T-helper 17 cell (primary cell): ENCODE measurements at places on chromosomes 13 and 19.
A peak's percentile ranks its signal among the peaks of the same experiment; 100 is the strongest.

DNA sequence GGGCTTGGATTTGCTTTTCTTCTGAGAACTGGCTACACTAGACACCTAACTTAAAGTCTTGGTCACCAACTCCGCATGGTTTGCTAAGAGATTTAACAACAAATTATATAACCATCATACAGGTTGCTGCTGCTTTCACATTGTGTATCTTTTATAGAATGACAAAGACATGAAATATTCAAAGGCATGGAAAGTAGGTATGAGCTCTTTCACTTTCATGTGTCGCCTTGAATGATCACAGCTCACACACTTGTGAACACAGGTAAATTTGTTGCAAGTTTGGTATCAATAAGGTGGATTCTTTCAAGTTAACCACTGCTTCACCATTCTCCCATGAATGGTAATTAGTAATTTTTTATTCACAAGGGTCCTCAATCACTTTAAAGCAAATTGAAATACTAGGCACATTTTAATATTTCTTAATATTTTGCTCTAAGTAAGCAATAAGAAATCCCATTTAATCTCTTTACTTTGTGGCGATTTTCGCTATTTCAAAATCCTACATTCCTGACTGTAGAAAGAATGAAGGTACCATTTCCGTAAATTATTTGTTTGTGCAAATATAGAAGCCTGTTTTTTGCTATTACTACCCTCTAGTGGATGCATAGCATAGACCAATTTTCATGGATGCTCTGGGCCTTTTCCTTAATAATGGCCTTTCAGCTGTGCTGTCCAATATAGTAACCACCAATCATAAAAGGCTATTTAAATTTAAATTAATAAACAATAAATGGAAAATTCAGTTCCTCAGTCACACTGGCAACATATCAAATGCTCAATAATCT is 45.5 kb upstream of the FREM2 start:
- no peak for DNase-seq

DNA sequence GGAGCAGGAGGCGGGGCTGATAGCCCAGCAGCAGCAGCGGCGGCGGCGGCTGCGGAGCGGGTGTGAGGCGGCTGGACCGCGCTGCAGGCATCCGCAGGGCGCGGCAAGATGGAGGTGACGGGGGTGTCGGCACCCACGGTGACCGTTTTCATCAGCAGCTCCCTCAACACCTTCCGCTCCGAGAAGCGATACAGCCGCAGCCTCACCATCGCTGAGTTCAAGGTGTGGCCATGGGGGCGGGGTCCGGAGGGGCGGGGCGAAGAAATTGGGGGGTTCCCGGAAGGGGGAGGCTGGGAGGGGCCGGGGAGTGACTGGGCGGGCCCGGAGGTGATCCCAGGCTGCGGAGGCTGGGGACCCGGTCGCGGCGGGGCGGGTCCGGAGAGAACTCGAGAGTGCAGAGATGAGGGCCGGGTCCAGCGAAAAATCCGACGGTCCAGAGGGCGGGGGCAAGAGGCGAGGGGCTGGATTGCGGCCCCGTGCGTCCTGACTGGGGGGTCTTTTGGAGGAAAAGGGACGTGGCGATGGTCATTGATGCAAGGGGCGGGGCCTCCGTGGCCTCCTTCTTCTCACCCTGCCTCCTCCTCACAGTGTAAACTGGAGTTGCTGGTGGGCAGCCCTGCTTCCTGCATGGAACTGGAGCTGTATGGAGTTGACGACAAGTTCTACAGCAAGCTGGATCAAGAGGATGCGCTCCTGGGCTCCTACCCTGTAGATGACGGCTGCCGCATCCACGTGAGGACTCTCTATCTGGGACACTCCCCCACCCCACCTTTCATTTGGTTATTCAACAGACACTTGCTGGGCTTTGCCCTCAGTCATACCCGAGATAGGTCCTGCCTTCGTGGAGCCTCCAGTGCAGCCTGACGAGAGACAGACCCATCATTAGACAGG is at the start of gene TBCB:
TSS of gene TBCB (plus strand) at position 16 of the 891 bp plus-strand sequence. CDS start at position 109, 93 bp downstream.
- DNase-seq = peak; percentile 9

GRCh38 chr19:3403489-3404323 is 37.3 kb downstream of the NFIC start:
- DNase-seq = no peak

DNA sequence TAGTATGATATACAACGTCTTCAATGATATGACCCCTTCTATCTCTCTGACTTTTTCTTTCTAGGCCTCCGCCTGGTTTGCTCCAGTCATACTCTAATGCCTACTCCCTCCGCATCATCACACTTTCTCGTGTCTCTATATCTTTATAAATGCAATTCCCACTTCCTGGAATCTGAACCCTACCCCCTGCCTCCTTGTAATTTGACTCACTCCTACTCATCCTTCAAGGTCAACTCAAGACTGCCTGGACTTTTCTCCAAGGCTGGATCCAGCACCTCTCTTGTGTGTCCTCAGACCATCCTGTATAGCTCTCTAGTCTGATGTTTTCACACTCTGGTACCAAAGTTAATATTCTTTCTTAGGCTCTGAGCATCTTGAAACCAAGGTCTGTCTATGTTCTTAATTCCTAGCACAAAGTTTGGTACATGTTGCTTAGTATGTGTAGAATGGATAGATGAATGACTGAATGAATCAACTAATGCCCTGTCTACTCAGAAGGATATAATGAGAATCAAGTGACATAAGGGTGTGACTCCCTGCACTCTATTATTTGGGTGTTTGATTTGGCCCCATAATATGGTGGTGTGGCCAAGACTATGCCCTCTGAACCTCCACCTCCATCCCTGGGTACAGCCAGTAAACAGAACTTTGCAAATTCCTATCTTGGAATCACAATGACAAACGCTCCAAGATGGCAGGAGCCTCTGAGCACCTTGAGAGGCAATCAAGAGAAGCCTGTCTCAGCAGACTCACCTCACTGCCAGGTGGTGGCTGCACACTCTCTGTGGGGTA is 74.3 kb upstream of the SERP2 start:
- no peak for DNase-seq

DNA sequence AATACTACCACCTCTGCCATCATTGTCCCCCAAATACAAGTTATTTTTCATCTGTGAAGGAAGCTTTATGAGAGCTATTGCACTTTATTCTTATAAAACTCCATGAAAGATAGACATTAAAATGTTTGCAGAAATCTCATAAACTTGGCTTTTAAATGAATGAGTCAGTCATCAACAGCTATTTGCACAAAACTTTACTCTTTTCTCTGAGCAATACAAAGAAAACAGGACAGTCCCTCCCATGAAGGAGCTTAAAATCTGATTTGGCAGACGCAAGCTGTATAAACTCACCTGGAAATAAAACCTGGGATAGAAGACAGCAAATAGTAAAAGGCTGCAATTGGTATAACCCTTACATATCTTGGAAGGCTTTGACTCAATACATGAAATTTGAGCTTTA is 16.6 kb upstream of the RCBTB1 start:
- no peak for DNase-seq

DNA sequence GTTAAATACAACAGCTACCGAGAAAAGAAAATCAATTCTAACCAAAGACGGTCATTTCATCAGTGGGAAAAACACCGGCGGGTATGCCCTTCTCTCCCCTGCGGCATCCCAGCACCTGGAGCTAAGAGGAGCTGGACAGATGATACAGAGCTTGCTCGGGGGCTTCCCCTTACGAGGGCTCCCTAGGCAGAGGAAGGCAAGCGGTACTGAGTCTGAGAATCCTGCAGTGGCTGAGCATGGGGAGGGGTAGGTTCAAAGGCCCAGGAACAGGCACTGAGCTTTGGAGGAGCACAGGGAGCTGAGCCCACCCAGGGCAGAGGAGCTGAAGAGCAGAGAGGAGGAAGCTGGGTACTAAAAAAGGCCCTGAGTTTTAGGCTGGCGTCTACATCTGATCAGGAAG is 12.7 kb downstream of the STK24 start:
- no peak for DNase-seq

DNA sequence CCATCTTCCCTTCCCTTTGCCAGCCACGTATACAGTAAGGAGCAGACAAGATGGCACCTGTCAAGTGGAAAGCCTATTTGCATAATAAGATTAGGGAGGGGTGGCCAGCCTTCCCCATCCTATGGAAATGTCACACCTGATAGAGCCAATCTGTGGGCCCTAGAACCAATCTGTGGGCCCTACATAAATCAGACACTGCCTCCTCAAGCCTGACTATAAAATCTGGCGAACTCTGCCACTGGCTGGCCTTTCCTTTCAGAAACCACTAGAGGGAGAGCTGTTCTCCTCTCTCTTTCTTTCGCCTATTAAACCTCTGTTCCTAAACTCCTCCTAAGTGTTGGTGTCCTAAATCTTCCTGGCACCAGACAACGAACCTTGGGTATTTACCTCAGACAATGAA is 231.5 kb upstream of the KLHL1 start:
- no peak for DNase-seq

DNA sequence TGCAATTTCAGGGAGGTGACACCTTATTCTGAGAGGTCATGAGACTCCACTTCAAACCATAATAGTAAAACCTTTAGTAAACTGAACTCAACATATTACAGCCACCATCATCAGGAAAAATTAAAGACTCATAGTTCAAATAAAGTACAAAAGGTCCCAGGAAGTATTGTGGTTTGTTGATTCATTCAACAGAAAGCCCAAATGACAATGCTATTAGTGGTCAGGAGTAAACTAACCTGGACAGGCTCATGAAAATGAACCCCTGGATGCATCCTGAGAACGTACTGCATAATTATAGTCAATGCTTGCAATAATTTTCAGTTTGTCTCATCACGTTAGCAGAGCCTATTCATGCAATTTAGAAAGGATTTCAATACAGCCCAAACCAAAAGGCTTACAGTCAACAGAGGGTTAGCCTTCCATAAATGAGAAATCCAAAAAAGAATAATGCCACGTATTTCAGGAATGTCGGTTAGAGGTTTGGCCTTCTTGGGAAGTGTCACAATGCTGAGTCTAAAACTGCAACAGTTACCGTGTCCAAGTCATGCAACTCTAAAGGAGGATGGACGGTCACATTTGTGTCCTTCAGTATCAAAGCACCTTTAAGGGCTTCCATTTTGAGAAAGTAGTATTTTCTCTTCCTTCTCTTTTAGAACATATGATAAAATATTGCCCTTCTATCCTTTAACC is 280.8 kb downstream of the ABCC4 start:
- no peak for DNase-seq

- DNase-seq = no peak
Observed at GRCh38 chr19:43781630-43782310, 997 bp upstream of the KCNN4 start.

GRCh38 chr19:12603714-12604113 is 6.9 kb downstream of the ZNF490 start:
- no peak for DNase-seq

DNA sequence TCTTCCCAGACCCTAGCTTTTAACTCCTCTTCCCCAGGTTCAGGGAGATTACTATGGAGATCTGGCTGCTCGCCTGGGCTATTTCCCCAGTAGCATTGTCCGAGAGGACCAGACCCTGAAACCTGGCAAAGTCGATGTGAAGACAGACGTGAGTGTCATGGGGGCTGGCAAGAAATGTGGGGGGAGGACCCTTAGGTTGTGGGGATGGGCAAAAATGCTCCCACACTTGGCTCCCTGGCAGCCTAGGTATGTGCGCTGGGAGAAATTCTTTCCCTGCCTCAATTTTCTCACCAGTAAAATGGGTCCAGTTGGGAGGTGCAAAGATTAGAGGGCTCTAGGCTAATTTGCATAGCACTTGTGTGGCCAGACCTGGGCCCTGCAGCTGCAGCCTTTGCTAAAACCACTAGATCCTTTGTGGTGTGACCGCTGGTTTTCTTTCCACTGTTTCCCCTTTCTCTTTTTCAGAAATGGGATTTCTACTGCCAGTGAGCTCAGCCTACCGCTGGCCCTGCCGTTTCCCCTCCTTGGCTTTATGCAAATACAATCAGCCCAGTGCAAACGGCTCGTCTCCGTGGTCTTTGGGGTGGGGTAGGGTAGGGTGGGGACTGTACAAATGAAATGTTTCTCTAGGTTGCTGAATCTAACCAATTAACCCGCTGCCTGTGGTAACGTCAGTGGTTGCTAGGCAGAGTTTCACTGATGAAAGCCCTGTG is 959 bp upstream of the RAB4B start:
- DNase-seq = peak; percentile 79

- peak; percentile 18 for DNase-seq
Observed at GRCh38 chr13:99087954-99088491, 110.2 kb upstream of the DOCK9 start.

DNA sequence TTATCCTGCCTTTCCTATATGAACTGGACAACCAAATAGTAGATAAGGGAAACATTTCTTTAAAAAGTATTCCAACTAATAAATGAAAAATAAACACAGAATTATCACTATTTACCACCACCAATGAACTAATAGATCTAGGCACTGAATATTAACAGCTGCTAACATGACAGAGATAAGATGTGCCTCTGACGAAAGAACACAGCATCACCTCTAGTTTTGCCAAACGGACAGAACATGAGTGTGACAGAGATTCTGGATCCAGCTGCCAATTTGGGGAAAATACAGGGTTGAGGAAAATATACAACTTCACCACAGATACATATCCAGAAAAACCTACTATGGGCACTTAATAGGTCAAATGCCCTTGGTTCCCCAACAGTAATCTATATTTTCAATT is 18.0 kb downstream of the VPS36 start:
- DNase-seq = no peak
